Mesenteric fat pad (tissue), 1 donor: ENCODE measurements at places on chromosomes 2 and 18.

GRCh38 chr2:48127612-48128191 lies 221.4 kb upstream of the FBXO11 start:
- DNase-seq, result no peak

DNA sequence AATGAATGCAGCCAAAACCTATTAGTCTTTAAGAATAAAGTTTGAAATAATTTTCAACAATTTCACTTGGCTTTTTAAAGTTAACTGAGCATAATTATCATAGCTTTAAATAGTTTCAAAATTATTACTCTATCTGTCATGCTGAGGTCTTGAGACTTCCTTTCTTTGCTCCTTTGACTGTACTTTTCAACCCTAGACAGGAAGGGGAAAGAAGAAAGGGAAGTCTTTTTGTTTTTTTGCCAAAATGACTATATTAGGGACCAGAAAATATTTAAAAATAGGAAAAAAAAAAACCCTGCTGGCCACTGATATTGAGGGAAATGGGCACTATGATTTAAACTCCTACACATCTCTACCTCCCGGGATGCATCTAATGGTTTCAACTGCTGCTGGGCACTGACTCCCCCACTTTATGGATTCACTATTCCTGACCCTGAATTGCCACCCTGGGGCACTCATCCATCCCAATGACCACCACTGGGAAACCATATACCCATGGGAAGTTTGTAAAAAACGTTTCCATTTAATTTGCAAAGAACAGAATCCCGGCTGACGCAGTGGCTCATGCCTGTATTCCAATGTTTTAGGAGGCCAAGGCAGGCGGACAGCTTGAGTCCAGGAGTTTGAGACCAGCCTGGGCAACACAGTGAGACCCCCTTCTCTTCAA lies 50.5 kb downstream of the GAREM1 start:
- DNase-seq, result no peak

GRCh38 chr18:79047556-79048244 lies 21.5 kb upstream of the ATP9B start:
- no peak for DNase-seq

DNA sequence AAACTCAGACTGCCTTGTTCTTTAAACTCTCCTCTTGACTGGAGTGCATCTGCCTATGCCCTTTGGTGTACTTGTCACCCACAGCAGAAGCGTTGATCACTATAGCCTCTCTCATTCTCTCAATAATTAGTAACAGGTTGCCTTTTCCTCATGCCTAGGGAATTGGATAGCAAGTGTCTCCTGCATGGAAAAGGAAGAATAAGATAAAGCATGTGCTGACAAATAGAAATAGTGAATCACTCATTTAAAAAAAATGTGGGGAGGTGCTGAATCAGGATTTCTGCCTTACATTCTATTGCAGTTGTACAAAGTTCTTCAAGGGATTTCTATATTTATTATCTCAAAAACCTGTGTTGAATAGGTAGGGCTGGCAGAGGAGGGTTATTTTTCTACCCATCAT lies 323.0 kb downstream of the TXNL1 start:
- DNase-seq, result no peak

- DNase-seq, result peak; percentile 53
These were observed 95.3 kb downstream of the EIPR1 start for GRCh38 chr2:3282056-3282998.

- no peak for DNase-seq
These were observed 178.9 kb downstream of the RPIA start for GRCh38 chr2:88870267-88870839.

DNA sequence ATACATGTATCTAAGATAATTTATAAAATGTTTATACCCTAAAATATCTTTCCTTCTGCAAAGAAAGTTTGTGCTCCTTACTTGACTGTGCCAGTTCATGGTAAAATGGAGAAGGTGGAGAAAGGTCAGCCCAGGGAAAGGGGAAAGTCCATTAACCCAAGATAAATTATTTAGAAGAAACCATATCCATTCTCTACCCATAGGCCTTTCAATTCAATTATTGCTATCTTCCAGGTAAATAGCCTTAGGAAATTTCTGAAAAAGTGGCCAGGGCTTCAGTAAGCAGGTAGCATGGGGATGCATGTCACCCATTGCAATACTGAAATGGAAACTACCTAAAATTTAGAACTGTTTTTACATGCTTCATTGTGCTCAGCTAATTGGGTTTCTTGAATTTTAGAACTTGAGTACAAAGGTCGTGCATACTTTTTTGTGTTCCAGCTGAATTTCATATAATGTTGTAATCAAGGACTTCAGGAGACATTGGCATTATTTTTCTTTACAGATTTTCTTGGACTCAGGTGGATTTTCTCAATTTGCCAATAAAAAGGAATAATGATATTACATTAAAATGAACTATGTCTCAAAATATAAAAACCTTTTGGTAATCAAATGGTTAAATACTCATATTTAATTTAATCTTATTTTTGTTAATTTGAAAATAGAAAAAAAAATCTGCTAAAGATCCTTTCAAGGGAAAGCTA lies 124.9 kb downstream of the CSRNP3 start:
- no peak for DNase-seq

- DNase-seq, result no peak
These were observed 241.4 kb downstream of the CDH20 start for GRCh38 chr18:61574665-61575064.

DNA sequence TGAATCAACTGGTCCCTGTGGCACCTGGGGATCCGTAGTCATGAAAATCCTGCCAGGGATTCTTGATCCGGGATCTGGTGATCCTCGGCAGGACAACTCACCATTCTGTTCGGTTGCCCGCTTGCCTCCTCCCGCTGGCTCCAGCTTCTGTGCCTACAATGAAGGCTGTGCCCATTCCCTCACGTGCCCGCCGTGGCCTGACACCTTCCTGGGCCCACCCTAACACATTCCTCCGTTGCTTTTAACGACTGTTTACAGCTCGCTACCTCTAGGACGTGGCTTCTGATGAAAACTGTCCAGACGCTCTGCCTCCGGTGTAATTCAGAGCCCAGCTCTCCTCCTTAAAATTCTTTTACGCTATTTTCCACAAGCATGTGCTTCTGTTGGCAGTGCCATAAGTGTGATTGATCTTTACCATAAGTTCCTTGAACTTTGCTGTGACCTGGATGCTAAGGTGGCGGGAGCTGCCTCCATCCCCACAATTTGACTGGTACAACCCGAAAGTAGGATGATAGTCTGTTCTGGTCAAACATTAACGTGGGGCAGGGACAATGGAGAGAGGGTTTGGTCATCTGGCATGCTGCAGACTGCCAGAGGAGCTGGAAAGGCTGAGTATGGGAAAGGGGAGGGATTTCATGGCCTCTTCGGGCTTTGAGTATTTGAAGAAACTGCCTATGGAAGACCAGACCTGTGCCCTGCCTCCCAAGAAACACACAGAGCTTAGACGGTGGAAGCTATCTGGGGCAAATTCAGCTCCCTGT lies 206.8 kb upstream of the TNP1 start:
- DNase-seq, result no peak

DNA sequence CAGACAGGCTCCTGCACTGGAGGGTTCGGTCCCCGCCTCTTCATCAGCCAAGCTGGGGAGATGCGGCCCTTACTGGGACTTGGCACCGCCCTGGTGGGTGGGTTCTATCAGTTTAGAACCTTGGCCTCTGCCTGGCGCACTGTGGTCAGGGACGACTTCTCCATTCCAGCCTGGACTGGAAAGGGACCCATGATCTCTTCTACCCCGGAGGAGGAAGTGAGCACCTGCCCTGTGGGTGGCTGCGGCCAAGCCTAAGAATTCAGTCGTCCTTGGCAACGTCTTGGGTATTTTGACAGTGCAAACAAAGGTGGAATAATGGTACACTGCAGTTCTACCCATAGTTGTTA lies 106.9 kb upstream of the CD302 start:
- DNase-seq, result no peak

GRCh38 chr2:220046507-220046906 lies 419.1 kb downstream of the SLC4A3 start:
- DNase-seq, result no peak

GRCh38 chr18:48459465-48459864 lies 50.3 kb upstream of the ZBTB7C start:
- DNase-seq, result no peak

GRCh38 chr2:69911985-69912563 lies 2.8 kb upstream of the MXD1 start:
- DNase-seq, result no peak

DNA sequence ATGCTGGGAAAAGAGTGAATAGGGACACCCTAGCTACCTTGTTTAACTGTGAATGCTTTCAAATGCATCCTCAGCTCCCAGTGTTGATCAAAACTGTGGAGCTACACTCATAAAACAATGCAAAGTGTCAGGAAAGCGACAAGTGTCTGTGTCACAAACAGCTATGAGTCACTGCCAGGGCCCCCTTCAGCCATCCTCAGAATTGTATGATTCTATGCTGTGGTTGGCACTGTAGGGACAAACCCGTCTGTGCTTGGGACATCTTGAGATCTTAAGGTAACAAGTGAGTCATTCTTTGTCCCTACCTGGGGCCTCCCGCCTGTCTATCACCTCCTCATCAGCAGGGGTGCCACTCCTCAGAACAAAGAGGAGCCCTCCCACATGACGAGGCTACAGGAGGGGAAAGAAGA lies 42.4 kb downstream of the KLF7 start:
- no peak for DNase-seq

DNA sequence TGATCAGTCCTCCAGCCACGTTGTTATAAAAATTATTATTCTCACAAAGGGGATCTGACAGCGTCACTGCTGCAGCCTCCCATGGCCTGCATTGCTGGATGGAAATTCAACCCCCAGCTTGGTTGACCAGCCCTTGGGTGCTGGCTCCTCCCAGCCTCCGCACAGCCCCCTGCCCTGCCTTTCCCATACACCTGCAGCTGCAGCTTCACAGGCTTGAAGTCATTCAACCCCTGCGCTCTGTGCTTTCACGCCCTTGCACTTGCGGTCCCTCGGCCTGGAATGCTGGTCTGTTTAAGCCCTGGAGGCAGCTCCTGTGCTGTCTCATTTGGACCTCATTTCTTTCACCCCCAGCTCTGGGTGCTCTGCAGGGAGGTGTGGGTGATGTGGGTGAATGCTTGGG lies 860 bp upstream of the CD8A start:
- DNase-seq, result no peak

GRCh38 chr2:36416370-36417165 lies 61.0 kb downstream of the CRIM1 start:
- DNase-seq, result no peak

DNA sequence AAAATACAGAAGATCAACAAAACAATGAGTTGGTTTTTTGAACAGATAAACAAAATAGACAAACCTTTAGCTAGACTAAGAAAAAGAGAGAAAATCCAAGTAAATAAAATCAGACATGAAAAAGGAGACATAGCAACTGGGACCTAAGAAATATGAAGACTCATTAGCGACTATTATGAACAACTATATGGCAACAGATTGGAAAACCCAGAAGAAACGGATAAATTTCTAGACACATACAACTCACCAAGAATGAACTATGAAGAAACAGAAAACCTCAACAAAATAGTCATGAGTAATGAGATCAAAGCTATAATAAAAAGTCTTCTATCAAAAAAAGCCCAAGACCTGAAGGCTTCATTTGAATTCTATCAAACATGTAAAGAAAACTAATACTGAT lies 59.3 kb downstream of the EPB41L3 start:
- DNase-seq, result no peak

GRCh38 chr2:178514664-178515063 lies 34.4 kb downstream of the PLEKHA3 start:
- no peak for DNase-seq

DNA sequence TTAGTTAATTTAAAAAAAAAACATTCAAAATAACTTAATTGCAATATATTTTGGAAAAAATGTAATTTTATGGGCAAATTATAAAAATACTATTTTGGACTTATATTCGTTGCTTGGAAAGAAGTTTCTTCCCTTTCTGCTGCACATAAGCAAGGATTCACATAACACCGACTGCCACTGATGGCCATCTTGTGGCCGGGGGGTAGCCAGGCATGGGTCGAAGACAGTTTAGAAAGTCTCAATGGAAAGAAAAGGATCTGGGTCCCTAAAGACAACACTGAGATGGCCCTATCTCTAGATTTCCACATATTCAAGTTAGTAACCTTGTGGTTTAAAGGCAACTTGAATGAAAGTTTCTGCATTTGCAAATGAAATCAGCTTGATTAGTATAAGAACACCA lies 318.6 kb downstream of the AKAIN1 start:
- DNase-seq, result no peak

DNA sequence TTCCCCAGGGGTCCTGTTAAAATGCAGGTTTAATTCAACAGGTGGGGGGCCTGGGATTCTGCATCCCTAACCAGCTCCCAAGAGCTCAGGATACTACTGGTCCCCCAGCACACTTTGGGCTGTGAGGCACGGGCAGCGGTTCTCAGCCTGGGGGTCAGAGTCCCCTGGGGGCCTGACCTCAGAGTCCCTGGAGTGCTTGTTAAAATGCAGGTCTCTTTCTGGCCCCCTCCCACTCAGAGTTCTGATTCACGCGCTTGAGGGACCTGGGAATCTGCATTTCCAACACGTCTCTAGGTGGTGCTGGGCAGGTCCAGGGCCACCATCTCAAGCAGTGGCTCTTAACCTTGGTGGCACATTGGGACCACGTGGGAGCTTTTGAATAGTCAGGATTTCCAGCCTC lies 2.8 kb upstream of the OTOS start:
- no peak for DNase-seq

DNA sequence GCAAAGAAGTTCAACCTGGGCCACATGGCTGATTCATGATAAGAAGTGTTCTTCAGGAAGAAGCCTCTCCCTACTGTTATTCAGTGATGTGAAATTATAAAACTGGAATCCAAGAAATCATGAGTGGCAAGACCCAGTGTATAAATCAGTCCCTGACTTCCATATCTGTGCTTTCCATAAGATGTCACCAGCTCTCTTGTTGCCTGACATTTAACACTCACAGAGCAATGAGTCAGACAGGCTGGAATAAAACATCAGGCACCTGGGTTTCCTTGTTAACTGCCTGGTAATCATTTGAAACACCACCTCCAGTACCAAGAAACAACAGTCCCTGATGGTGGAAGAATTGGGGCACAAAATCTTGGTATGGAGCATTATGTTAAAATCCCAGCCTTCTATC lies 76.1 kb downstream of the SCG2 start:
- DNase-seq, result no peak

DNA sequence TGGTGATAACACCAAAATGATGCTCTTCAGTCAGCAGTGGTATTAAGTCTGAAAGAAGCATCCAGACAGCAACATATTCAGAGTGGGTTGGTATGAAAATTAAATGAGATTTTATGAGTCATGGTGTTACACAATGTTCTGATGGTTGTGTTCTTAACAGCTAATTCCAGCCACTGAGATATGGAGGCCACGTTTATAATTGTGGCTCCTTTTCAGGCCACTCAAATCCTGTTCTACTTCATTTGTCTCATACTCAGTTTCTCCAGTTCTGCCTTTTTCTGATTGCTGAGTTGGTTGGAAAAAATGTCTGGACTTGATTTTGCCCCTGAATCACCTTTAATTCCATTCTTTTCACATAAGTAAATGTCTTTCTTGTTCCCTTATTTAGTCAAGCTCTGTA lies 162.7 kb upstream of the COL3A1 start:
- no peak for DNase-seq

GRCh38 chr2:196725218-196725617 lies 74.3 kb downstream of the GTF3C3 start:
- DNase-seq, result no peak

- DNase-seq, result no peak
These were observed 51.0 kb upstream of the TTC39C start for GRCh38 chr18:23963443-23964165.

GRCh38 chr2:176356251-176356650 lies 87.0 kb downstream of the MTX2 start:
- no peak for DNase-seq

GRCh38 chr18:42730272-42730671 lies 385.2 kb downstream of the RIT2 start:
- no peak for DNase-seq

GRCh38 chr2:172377408-172377807 lies 50.0 kb upstream of the ITGA6 start:
- DNase-seq, result no peak
